ENCODE measurements at places on chromosomes 11 and 22. TPM values are rescaled to one million over a fixed set of nuclear protein-coding genes. Genes with fewer than 3 reads are reported as not detected.

Gene KCNJ5
- 0.14 TPM for total RNA-seq

- DNase-seq = no peak
- no peaks in the 10 kb centered on the region for H3K4me1 ChIP-seq
- H3K27me3 ChIP-seq = no peaks in the 10 kb centered on the region
- H3K27ac ChIP-seq = no peak overlapping the region
Measured at GRCh38 chr11:36631774-36632173, 33.7 kb upstream of the RAG2 start.

DNA sequence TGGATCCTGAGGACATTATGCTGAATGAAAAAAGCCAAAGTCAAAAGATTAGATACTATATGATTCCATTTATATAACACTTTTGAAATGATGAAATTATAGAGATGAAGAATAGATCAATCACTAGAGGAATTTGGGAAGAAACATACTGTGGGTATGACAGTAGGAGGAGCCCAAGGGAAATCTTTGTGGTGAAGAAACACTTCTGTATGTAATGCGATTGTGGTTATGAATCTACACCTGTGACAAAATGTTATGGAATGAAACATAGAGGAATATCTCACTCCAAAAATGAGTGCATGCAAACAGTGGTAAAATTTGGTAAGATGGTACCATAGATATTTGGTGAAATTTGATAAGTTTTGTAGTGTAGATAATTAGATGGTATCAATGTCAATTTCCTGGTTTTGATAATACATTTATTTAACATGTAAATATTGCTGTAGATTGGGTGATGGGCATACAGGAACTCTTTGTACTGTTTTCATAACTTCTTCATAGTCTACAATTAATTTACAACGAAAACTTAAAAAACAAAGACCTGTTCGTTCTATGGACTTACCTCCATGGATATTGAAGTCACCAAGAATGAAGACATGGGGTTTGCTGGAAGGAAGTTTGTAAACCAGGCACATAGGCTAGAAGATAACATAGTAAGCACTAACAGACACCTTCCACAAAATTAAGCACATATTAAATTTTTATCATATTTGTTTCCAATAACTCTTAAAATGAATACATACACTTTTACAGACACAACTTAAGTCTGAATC is 11.5 kb downstream of the MRGPRX1 start:
- no peaks in the 10 kb centered on the region for H3K27me3 ChIP-seq
- no peak overlapping the region for H3K27ac ChIP-seq
- H3K4me1 ChIP-seq = no peaks in the 10 kb centered on the region
- no peaks in the 10 kb centered on the region for H3K36me3 ChIP-seq
- H3K4me3 ChIP-seq = no peak overlapping the region

DNA sequence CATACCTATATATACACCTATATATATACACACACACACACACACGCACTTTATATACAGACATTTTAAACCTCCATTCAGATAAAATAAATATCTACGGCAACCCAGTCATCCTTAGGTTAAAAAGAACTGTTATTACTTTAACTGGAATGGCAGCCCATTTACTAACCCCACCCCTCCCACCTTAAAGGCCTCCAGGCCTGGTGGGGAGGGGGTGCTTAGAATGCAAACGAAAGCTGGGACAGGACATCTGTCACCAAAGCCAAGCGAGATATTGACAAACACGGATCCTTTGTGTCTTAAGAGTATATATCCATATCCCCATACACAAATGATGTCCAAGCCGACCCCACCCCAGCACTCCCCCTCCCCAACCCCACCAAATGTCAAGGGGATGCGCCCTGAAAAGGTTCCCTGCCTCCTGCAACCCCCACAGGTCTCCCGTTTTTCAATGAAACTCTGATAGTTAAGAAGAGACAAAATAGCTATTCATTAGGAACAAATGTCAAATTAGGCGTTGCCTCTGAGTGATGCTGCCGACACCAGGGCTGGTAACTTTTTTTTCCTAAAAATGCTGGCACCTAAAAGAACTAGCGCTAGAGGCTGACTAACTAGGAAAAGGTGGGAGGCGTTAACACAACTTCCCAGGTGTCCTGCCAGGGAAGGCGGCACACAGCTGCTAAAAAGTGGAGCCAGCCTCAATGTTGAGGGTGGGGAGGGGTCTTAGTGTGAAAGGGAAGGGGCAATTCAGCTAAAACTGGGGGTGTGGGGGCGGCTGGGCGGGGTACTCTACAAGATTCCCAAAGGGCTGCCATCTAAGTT is 5.6 kb downstream of the MN1 start:
- peaks cover 64% of the 10 kb centered on the region for H3K27me3 ChIP-seq
- DNase-seq = no peak

DNA sequence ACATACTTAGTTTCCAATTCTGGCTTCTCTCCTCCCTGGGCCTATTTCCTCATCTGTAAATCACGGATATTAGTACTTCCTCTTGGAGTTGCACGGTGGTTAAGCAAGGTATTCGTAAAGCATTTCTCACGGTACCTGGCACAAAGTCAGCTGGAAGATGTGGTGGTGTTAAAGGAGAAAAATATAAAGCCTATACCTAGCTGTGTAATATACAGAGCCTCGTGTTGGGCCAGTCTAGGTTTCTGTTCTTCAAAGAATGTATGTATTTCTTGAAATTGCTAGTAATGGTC is 47.2 kb downstream of the DBX1 start:
- no peaks in the 10 kb centered on the region for H3K27me3 ChIP-seq
- H3K4me3 ChIP-seq = no peak overlapping the region
- H3K36me3 ChIP-seq = no peaks in the 10 kb centered on the region
- H3K27ac ChIP-seq = peak overlapping the region; percentile 88

- no peak for DNase-seq
- H3K27ac ChIP-seq = no peak overlapping the region
- H3K27me3 ChIP-seq = no peaks in the 10 kb centered on the region
- no peak overlapping the region for H3K4me3 ChIP-seq
- no peaks in the 10 kb centered on the region for H3K36me3 ChIP-seq
- no peaks in the 10 kb centered on the region for H3K4me1 ChIP-seq
Measured at GRCh38 chr11:129854232-129854805, 38.7 kb downstream of the TMEM45B start.
